ENCODE measurements at places on chromosomes 6 and 20.

GRCh38 chr6:100260584-100260983, 204.1 kb downstream of the SIM1 start:
- DNase-seq = no peak

DNA sequence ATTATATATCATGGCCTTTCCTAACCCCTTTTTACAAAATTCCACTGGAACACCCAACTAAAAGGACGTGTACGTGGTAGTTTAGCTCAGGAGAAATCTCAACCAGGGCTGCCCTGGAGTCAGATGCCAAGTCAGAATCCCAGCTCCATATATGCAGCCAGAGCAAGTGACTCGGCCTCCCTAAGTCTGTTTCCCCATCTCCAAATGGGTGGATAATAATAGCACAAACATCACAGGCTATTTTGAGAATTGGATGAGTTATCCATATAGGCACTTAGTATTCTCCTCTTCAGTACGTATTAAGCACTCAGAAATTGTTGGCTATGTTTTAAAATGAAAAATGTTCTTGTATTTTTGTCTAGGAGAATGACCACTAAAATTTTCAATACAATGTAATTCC, 481.5 kb downstream of the CD109 start:
- no peak for DNase-seq

DNA sequence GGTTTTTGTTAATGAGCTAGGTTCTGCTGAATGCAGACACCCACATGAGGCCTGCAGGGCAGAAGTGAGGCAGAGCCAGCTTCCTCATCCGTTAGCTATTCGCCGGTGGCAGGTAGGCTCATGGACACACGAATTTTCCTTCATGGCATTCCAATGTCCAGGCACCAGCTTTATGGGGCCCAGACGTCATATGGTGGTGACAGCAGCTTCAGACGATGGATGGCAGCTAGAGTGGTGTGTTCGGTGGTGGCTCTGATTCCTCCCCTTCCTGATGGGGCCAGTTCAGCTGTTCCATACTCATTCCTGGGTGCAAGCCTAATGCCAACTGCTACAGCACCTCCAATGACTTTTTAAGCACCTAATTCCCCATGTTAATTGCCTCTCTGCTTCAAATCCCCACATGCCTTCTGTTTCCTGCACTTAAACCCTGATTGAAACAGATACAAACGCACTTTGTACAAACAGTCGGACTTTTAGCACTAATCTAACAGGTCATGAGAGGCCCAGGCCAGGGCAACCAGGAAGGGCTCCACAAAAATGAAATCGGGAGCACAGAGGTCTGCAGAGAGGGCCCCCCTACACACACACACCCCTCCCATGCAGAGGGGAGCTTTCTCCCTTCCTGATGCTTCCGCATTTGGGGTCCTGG, 35.7 kb upstream of the MLN start:
- DNase-seq = no peak

DNA sequence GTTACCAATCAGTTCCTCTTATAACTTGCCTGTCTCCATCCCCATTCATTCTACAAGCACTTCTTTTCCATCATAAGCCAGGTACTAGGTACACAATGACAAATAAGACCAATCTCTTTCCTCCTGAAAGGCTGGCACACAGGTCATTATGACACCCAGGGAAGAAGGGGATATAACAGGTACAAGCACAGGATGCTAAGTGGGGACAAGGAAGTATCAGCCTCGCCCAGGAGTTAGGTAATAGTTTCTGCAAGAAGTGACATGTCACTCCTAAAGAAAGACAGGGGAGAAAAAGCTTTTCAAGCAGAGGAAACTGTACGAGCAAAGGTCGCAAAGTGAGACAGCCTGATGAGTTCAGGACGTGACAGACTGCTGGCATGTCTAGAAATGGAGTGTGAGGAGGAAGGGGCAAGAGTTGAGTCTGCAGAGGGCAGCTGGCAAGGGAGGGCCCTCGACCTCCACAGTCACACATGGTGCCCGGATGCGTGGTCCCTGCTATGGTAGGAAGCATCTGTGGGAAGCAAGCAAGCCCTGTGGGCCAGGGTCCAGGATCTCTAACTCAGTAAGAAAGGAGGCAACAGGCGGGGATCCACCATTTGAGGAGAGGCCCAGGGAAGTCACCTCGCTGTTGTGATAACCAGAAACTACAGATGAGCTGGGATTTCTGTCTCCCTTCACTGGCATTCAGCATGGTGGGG, 40.4 kb downstream of the GPLD1 start:
- DNase-seq = no peak

DNA sequence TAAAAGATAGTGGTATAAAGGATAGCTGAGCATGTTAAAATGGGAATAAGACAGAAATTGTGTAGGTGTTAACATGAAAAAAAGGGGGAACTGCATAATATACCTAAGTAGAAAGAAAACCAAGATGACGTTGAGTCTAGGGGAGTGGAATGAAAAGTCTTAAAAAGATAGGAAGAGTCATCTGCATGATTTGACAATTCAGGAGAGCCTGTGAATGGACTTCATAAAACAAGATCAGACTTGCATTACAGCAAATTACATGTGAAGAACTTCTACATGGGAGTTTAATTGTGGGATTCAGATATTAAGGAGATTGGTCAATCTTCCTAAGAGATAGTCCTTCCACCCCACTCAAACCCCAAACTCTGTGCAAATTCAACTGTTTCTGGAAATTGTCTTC, 85.5 kb downstream of the WASF1 start:
- peak; percentile 10 for DNase-seq

- DNase-seq = peak; percentile 58
Measured at GRCh38 chr6:148611213-148611612, 135.6 kb upstream of the UST start.

GRCh38 chr6:118639054-118639964, 12.1 kb downstream of the CEP85L start:
- DNase-seq = no peak

- no peak for DNase-seq
Measured at GRCh38 chr6:45705137-45705855, 310.4 kb downstream of the CLIC5 start.

- peak; percentile 68 for DNase-seq
Measured at GRCh38 chr20:32988008-32988407, 16.2 kb downstream of the SUN5 start.

GRCh38 chr6:165056292-165056691, 253.1 kb downstream of the C6orf118 start:
- DNase-seq = no peak

GRCh38 chr6:118710616-118711015, 59.2 kb upstream of the CEP85L start:
- DNase-seq = no peak

DNA sequence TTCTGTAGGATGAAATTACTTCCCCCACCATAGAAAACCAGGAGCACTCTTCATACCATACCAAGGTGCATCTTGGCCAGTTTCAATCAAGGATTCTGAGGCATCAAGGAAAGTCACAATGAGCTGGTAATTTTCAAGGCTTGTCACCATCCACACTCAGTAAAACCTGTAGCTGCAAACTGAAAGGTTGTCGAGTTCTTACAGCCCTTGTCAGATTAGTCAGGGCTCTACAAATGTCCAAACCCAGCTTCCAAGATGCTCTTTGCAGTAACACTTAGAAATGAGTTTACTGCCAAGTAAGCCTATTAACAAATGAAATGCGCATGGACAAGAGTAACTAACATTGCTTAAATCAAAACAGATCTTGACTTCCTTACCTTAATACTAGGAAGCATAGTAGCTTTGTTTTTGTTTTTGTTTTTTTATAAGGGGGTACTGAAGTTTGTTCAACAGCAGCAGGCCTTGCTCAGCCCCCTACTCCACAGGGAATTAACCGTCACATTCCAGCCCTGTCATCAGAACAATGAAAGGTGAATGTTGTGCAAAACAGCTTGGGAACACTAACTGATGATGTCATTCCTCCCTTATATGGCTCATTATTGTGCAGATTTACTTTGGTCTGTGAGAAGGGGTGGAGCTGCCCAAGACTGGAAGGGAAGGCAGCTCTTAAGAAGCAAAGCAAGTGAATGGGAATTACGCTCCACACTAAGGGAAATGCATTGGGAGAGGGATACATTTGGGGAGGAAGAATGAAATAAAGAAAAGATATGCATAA, 49.9 kb upstream of the TMEM30A start:
- DNase-seq = no peak

- no peak for DNase-seq
Measured at GRCh38 chr6:141105481-141105880, 1027.2 kb upstream of the GJE1 start.

DNA sequence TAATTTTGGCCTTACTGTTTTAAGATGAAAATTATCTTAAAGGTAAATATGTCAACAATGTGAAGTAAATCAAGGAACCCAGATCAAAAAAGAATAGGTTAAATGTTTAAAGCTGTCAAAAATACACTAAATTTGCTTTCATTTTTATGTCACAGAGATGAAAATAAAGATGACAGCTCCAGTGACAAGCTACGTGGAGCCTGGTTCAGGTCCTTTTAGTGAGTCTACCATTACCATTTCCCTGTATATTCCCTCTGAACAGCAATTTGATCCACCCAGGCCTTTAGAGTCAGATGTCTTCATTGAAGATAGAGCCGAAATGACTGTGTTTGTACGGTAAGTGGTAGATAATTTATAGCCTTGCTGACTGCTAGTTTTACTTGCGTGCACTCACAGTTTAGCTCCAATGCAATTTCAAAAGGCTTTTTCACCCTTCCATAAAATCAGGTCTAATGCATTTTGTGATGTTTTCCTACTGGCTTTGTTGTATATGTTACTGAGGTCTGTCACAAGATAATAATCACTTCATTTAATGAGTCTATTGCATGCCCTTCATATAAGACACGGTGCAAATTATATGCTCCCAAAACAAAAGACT, 1.9 kb downstream of the HEBP2 start:
- no peak for DNase-seq

DNA sequence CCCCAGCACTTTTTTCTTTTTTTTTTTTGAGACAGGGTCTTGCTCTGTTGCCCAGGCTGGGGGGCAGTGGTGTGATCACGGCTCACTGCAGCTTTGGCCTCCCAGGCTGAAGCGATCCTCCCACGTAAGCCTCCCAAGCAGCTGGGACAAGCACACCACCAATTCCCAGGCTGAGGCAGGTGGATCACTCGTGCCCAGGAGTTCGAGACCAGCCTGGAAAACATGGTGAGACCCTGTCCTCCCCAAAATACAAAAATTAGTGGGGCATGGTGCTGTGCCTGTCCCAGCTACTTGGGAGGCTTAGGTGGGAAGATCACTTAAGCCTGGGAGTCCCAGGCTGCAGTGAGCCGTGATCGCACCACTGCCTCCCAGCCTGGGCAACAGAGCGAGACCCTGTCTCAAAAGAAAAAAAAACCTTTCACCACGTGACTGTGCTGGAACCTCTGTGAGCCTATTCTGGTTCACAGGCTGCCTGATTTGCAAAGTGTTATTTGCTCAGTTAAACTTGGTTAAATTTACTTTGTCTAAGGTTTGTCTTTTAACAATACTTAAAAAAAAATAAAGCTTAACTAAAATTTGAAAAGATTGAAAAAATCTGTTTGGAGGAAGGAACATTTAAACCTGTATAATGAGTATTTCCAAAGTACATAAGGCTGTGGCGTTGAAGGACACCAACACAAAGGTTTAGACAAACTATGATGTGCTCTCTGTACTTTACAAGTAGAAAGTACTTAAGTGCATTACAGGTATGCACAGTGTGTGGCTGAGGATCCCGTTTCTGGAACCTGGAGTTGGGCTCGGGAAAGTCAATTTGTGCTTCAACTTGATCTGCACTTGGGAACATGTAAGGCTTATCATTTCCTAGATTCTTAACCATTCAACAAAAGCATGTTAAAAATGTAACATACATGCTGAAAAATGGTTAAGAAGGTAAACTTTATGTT, 55.0 kb downstream of the PPP1R3G start:
- DNase-seq = no peak

DNA sequence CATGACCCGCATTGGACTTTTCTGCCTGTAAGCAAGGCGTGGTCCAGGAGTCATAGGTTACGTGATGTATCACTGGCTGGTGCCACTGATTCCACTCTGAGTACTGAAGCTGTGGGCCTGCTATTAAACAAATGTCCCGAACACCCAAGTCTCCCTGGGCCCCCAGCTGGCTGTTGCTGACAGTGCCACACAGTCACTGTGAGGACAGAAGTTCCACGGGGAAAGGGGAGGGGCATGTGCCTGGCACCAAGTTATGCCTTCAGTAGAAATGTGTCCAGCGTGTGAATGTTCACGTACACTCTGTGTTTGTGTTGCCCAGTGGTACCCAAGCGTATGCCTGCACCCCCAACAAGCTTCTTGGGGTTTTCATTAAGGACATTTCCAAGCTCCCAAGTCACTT, 171.4 kb upstream of the QKI start:
- DNase-seq = no peak

DNA sequence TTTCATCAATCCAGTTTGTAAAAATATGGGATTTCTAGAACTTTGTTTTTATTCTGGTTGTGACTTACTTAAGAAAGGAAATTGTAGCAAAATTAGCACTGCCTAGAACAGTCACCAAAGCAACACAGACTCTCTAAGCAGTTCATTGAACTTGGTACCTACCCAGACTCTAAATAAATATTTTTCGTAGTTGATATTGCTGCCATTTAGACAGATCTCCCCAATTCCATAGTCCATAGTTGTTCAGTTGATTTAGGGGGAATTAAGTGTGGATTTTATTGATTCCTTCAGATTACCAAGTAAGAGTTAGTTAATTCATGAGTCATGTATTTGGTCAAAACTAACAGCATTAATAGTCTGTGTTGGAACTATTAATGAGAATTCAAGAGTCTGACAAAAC, 822.5 kb downstream of the DHX35 start:
- DNase-seq = no peak

DNA sequence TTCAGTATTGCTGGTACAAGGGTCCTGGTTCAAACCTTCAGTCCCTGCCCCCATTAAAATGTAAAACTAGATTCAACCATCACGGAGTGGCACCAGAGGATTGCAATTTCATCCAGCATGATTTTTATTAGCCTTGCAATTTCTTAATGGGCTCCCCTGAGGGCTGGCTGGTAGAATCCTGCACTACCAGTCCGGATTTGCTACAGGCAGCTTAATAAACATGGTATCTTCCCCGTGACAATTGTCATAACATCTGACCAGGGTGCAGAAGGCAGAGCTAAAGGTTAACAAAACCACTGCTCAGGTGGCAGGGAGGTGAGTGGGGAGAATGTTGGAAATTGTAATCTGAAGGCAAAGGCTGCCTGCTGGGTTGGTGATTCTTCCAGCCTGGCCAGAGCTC, 94.5 kb downstream of the PKHD1 start:
- no peak for DNase-seq

Measured in inflammatory macrophage treated with lipopolysaccharide for 1 hour (primary cell).